NK-92 treated with Interleukin-12 subunit alpha and Interleukin-12 subunit beta, amount 100 ng/mL, for 24 hours (cell line): ENCODE measurements at places on chromosomes 12 and 14.

- no peak for DNase-seq
Observed at GRCh38 chr12:83323866-83324265, 637.2 kb downstream of the TMTC2 start.

- DNase-seq: no peak
Observed at GRCh38 chr12:46369474-46370379, 2.8 kb downstream of the SLC38A2 start.

GRCh38 chr12:131063960-131064359 is 110.3 kb downstream of the ADGRD1 start:
- no peak for DNase-seq

GRCh38 chr14:24432259-24433131 is 2.7 kb downstream of the KHNYN start:
- no peak for DNase-seq
